Naive B cell (primary cell): ENCODE measurements at places on chromosomes 1 and 21.

GRCh38 chr1:103477101-103477500 lies 48.4 kb upstream of the RNPC3 start:
- DNase-seq = no peak
- no peak overlapping the region for H3K27ac ChIP-seq
- no peaks in the 10 kb centered on the region for H3K4me1 ChIP-seq
- H3K4me3 ChIP-seq = no peak overlapping the region

- no peak for DNase-seq
- peaks cover 64% of the 10 kb centered on the region for H3K27me3 ChIP-seq
- H3K36me3 ChIP-seq = no peaks in the 10 kb centered on the region
- no peak within 1 kb of the TSS for H3K27ac ChIP-seq
- peaks cover 16% of the 10 kb centered on the region for H3K4me1 ChIP-seq
Observed at GRCh38 chr1:220527908-220528678, at the start of gene MARK1. Gene MARK1, plus strand, starts transcription at chr1:220528136. Its CDS starts 687 bp downstream, at chr1:220528823.

DNA sequence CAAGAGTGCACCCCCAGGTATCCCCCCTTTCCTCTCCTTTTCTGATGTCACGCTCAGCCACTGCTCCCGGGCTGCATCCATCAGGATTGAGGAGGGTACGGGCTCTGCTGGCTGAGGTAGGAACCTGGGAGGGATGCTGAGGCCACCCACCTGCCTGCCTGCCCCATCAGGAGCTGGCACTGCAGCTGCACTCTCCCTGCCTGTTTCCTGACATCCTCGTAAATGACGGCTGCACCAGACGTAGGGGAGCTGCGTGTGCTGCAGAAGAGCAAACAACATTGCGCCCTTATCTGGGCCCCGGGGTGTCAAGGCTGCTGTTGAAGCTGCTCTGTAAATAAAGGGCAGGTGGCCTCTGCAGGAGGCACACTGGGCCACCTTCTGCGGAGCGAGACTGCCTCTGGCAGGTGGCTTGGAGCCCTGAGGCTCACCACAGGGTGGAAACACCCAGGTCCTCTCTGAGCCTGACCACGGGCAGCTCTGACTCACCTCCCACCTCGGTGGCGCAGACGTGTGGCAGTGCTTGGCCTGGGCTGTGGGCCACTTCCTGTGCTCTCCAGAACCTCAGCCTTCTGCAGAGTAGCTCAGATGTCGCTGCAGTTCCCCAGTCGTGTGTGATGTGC lies 30.9 kb downstream of the SNAP47 start:
- H3K4me3 ChIP-seq = no peak overlapping the region
- H3K27ac ChIP-seq = no peak overlapping the region
- H3K27me3 ChIP-seq = no peaks in the 10 kb centered on the region
- H3K4me1 ChIP-seq = peaks cover 11% of the 10 kb centered on the region
- H3K36me3 ChIP-seq = peaks cover 8% of the 10 kb centered on the region

DNA sequence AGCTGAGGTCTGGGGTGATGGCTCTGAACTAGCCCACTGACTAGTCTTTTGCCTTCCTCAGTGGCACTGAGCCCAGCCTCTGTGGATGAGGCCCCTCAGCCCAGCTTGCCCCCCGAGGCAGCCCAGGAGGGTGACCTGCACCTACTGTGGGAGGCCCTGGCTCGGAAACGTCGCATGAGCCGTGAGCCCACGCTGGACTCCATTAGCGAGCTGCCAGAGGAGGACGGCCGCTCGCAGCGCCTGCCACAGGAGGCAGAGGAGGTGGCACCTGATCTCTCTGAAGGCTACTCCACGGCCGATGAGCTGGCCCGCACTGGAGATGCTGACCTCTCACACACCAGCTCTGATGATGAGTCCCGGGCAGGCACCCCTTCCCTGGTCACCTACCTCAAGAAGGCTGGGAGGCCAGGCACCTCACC lies 87.8 kb downstream of the TRIM11 start:
- no peak for DNase-seq
- H3K4me3 ChIP-seq = no peak overlapping the region
- H3K36me3 ChIP-seq = no peaks in the 10 kb centered on the region
- no peak overlapping the region for H3K27ac ChIP-seq
- H3K27me3 ChIP-seq = no peaks in the 10 kb centered on the region

- H3K27me3 ChIP-seq = no peaks in the 10 kb centered on the region
- H3K36me3 ChIP-seq = no peaks in the 10 kb centered on the region
- no peak overlapping the region for H3K4me3 ChIP-seq
Observed at GRCh38 chr1:55706397-55706796, 491.2 kb upstream of the USP24 start.

- no peak for DNase-seq
- H3K4me1 ChIP-seq = peaks cover 34% of the 10 kb centered on the region
- peaks cover 51% of the 10 kb centered on the region for H3K27me3 ChIP-seq
- no peak overlapping the region for H3K4me3 ChIP-seq
- peak overlapping the region; percentile 49 for H3K27ac ChIP-seq
- no peaks in the 10 kb centered on the region for H3K36me3 ChIP-seq
Observed at GRCh38 chr1:32874860-32875752, 4.4 kb upstream of the FNDC5 start.

DNA sequence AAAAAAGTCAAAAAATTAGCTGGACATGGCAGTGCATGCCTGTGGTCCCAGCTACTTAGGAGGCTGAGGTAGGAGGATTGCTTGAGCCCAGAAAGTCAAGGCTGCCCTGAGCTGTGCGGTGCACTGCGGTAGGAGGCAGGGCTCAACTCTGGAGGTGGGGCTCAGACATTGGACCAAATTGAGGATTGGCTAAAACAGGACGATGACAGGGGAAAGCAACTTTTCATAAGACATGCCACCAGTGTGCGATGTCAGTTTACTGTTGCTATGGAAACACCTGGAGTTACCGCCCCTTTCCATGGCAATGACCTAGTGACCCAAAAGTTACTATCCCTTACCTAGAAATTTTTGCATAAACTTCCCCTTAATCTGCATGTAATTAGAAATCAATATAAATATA lies 85.3 kb downstream of the DISP3 start:
- no peak overlapping the region for H3K27ac ChIP-seq
- H3K27me3 ChIP-seq = peaks cover 12% of the 10 kb centered on the region
- no peaks in the 10 kb centered on the region for H3K36me3 ChIP-seq
- peaks cover 10% of the 10 kb centered on the region for H3K4me1 ChIP-seq

GRCh38 chr1:230022666-230023380 lies 44.2 kb upstream of the GALNT2 start:
- peaks cover 29% of the 10 kb centered on the region for H3K27me3 ChIP-seq
- no peak overlapping the region for H3K27ac ChIP-seq
- no peaks in the 10 kb centered on the region for H3K4me1 ChIP-seq
- no peak overlapping the region for H3K4me3 ChIP-seq

DNA sequence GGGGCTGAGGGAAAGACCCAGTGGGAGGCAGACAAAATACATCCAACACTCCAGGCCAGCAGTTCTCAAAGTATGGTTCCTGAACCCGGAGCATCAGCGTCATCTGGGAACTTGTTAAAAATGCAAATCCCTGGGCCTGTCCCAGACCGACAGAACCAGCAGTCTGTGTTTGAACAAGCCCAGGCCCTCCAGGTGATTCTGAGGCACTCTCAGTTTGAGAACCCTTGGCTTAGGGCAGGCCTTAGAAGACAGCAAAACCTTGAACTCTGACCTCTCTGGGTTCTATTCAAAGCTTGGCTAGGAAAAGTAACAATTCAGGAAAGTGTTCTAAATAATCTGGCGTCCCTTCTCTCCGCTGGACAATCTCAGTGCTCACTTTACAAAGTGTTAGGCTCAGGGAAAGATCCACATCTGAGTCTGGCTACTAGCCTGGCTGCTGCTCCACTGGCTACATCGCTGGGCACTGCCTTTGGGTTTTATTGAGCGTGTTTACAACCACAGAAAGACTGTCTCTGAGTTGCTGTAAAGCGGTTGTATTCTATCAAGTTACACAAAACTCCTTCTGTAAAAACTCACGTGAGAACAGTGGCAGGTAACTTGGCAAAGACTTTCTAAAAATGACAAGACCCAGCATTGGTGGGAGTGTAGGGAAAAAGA lies 166.1 kb downstream of the HIVEP3 start:
- no peak overlapping the region for H3K4me3 ChIP-seq
- DNase-seq = no peak
- peaks cover 52% of the 10 kb centered on the region for H3K4me1 ChIP-seq
- H3K27me3 ChIP-seq = no peaks in the 10 kb centered on the region
- peak overlapping the region; percentile 98 for H3K27ac ChIP-seq

- H3K36me3 ChIP-seq = no peaks in the 10 kb centered on the region
- H3K4me3 ChIP-seq = no peak overlapping the region
- no peaks in the 10 kb centered on the region for H3K4me1 ChIP-seq
- no peaks in the 10 kb centered on the region for H3K27me3 ChIP-seq
Observed at GRCh38 chr21:38327984-38328383, 71.2 kb downstream of the KCNJ15 start.

DNA sequence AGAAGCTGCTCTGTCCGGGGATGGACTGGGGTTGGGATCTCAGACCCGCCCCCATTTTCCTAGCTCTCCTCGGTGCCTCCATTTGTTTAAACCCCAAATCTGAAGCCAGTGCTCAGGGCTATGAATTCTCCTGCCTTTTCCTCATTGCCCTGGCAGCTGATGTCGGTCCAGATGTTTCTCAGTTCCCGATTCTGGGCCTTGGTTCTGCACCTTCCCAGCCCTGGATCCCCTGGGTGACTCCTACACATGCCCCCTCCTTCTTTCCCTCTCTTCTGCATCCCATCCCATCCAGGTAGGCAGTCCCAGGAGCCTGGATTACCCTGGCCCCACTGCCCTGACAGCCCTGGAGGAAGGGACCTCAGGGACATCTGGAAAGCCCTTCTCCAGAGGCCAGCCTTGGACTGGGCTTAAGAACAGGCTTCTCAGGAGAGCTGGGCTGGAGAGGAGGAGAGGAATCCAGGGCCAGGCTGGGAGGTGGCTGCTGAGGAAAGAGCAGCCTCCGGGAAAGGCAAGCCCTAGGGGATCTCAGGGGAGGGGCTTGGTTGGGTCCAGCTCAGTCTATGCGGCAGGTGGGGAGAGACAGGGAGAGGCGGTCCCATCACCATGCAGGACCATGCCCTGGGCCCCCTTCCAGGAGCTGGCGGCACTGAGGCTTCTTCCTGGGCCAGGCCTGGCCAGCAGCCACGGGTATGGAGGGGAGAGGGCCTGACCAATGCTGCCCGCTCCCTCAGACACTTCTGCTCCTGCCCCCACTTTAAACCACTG lies 6.8 kb upstream of the EPS8L3 start:
- no peak overlapping the region for H3K4me3 ChIP-seq
- no peaks in the 10 kb centered on the region for H3K36me3 ChIP-seq
- H3K27me3 ChIP-seq = peaks cover 9% of the 10 kb centered on the region

- H3K27ac ChIP-seq = peak overlapping the region; percentile 73
- peaks cover 73% of the 10 kb centered on the region for H3K4me1 ChIP-seq
- H3K4me3 ChIP-seq = no peak overlapping the region
- no peaks in the 10 kb centered on the region for H3K27me3 ChIP-seq
- no peaks in the 10 kb centered on the region for H3K36me3 ChIP-seq
Observed at GRCh38 chr1:9792156-9793042, 31.4 kb downstream of the CLSTN1 start.

- no peak overlapping the region for H3K27ac ChIP-seq
- no peak overlapping the region for H3K4me3 ChIP-seq
- no peaks in the 10 kb centered on the region for H3K36me3 ChIP-seq
- H3K4me1 ChIP-seq = no peaks in the 10 kb centered on the region
Observed at GRCh38 chr1:65717815-65718454, 74.8 kb upstream of the PDE4B start.

DNA sequence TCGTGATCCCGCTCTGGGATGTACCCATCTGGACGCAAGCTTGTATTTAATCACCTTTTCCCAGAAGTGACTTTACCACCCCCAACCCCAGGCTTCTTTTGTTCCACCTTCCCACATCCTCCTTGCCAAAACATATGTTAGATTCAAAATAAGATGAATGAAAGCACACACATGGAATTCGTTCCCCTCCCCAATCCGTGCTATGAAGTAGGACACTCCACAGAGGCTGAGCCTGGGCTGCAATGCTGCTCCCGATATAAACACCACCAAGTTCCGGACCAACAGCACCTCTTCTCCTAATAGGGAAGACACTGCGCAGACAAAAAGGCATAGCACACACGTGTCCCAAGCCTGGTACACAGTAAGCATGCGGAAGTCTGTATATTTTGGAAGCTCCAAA lies 86.1 kb downstream of the CLSTN1 start:
- H3K27me3 ChIP-seq = no peaks in the 10 kb centered on the region
- peak overlapping the region; percentile 36 for H3K27ac ChIP-seq
- no peak for DNase-seq
- peaks cover 13% of the 10 kb centered on the region for H3K4me1 ChIP-seq
- H3K4me3 ChIP-seq = no peak overlapping the region

- H3K27me3 ChIP-seq = no peaks in the 10 kb centered on the region
- peaks cover 8% of the 10 kb centered on the region for H3K36me3 ChIP-seq
- no peak overlapping the region for H3K4me3 ChIP-seq
Observed at GRCh38 chr1:112995890-112996289, 39.9 kb upstream of the SLC16A1 start.
